ENCODE measurements at places on chromosomes 16 and 17.

- DNase-seq = no peak
Measured at GRCh38 chr16:86048882-86049585, 150.1 kb downstream of the IRF8 start.

DNA sequence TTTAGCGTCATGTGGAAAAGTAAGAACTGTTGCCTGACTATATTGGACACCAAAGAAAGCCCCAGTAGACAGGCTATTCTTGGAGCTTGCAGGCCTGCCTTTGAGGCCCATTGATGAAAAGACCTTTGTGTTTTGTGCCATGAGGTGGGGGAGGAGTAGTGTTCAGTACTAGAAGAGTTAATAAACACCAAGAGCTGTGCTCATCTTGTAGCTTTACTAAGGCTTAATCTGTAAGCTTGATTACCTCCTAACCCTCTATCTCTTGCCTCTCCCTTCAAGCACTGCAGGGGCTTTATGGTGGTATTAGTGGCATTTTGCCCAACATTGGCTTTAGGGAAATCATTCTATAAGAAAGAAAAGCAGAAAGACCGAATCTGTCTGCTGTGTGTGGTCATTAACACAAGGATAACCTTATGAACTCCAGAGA, 220.2 kb upstream of the TBX2 start:
- no peak for DNase-seq

DNA sequence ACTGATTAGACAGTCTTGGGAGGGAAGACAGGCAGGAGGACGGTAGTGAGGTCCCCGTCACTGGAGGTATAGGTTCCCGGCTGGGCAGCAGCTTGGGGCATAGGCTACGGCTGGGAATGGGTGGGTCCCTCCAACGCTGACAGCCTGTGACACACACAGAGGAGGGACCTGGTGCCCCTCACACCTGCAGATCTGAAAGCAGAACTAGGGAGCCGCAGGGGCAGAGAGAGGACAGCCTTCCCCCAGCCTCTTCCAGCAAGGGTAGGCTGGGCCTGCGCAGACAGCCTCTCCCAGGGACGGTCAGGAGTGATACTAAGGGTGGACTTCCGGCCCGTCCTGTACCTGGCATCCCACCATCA, 2.0 kb downstream of the P2RX1 start:
- DNase-seq = no peak

DNA sequence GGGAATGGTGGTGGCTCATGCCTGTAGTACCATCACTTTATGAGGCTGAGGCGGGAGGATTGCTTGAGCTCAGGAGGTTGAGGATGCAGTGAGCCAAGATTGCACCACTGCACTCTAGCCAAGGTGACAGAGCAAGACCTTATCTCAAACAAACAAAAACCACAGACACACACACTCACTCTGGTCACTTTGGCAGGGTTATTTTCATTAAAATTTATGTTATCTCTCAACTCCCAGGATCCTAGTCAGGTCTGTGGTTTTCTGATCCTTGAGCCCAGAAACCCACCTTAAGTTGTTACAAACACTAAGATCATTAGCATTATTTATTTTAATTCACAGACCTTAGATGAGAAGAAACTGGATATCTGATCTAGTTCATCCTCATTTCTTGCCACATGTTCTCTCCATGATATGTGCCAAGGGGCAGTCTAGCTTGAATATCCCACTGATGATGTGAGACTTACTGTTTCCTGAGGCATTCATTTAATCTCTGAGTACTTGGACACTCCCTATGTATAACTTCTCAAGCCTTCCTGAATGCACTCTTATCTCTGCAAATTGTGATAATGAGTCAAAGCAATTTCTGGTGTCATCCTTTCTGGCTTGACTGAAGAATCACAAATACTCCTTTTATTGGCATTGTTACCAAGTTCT, 9.6 kb downstream of the ABHD15 start:
- no peak for DNase-seq

- DNase-seq = peak; percentile 63
Measured at GRCh38 chr16:30902029-30902972, 5.9 kb downstream of the CTF1 start.

DNA sequence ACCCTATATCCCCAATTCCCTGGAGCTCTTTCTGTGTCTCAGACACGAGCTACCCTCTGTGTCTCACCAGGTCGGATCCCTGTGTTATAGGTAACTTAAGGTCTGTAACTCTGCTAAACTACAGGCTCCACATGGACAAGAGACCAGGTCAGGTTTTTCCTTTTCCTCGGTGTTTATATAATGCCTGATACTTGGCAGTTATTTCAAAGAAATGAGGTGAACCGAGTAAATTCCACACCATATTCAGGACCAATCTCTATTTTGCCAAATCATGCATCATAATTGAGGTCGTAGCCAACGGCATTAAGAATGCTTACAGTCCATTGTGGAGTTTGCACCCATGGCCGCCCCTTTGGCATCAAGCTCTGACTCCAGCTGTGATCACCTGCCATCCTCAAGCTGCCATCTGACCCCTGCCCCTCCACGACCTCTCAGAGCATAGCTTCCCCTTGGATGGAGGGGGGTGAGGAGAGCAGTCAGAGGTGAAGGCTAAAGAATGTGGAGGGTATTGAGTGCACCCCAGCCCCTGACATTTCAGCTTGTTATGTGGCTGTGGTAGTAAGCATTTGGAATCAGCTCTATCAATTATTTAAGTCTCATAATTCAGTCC, 434.7 kb upstream of the RBFOX1 start:
- DNase-seq = no peak
